ENCODE measurements at places on chromosomes 1 and 21. TPM values are rescaled to one million over a fixed set of nuclear protein-coding genes. Genes with fewer than 3 reads are reported as not detected.

C1orf115 gene
- total RNA-seq = 20.6 TPM

CEP85 gene
- total RNA-seq = 107 TPM

BATF3 gene
- 3.0 TPM for total RNA-seq

CRNN gene
- 26.0 TPM for total RNA-seq

SLC44A5 gene
- total RNA-seq = 0.82 TPM

KCNJ10 gene
- 0.41 TPM for total RNA-seq

GALNT2 gene
- total RNA-seq = 83.3 TPM

DNAJC28 gene
- 2.8 TPM for total RNA-seq

SEC16B gene
- 9.6 TPM for total RNA-seq

GLMN gene
- total RNA-seq = 17.6 TPM

SLC6A17 gene
- total RNA-seq = under 0.01 TPM

All from tongue (tissue), 3 donors.